ENCODE measurements at places on chromosomes 6 and 20. TPM values are rescaled to one million over a fixed set of nuclear protein-coding genes. Genes with fewer than 3 reads are reported as not detected.

DNA sequence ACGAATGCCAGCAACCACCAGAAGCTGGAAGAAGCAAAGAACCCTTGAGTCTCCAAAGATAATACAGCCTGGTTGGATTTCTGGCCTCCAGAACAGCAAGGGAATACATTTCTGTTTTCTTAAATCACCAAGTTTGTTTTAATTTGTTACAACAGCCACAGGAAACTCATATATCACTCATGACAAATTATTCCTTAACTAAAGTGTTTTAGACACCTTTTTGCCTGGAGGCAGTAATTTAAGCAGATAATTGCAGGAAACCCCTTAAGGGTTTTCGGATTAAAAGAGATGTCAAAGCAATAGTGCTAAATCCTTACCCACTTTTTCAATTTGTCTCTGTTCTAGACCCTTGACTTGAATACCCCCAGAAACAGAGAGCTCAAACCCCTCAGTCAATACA is 1050.0 kb downstream of the EPHA7 start:
- no peak for DNase-seq

DNA sequence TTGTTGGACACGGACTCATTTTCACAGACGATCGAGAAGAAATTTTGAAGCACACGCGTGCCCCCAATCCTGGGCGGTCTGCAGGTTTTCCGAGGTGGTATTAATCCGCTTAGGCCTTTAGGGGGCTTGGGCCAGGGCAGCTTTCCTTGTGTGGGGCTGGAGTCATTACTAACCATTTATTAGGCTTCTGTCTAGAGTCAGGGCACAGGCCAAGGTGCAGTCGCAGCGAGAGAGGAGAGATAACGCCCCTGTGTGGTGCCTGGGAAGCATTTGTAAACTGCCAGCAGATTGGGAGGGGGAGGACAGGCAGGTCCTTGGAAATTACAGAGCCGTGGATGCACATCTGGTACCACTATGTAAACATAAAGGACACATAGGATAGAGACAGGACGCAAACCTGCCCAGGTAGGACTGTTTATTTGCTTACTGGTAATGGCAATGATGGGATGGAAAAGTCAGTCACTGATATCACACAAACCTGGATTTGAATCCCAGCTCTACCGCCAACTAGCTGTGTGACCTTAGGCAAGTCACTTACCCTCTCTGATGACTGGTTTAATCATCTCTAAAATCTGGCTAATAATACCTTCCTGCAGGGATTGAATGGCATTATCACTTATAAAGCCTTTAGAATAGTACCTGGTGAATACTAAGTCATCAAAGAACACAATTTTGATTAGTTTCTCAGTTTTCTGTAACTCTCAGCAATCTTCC is 76.4 kb downstream of the TMEM242 start:
- DNase-seq = no peak

DNA sequence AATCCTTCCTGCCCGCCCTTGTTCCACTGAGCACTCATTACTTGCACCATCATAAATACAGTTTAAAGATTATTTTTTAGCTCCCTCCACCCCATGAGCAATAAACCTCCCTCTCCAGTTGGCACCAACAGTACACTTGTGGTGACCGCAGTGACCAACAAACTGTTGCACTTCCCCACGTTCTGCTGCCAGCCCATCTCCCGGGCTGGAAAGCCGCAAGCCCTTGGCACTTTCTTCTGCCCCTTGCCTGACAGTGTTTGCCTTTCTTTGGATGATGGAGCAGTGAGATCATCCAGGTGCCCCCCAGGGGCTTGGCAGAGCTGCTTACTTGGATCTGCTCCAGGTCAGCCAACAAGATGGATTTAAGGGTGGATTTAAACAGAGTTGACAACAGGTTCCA is 21.6 kb downstream of the KCNB1 start:
- no peak for DNase-seq

CGA gene
- total RNA-seq = not detected

DNA sequence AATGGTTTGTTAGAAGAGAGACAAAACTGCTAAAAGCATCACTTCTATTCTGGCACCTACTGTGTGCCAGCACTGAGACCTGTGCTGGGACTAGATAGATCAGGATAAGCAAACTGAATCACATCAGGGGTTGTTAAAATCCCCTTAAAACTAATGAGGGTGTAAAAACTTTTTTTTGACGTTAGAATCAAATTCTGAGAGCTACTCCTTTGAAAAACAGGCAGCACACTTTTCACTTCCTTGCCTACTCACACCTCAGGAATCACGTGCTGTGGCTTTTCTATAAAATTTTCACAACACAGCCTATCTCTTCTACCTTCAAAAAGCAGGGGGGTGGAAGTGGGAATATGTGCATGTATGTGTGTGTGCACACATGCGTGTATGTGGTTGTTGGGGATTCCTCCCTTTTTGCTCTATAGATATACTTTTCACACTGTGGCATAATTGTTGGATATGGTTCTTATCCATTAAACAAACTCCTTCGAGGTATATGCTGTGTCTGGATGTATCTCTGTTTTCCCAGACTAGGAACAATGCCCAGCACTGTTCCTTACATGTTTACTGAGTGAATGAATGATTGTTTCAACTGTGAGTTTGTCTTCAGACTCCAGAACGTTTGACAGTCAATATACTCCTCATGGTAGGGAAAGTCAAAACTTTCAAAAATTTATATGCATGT is 105.4 kb downstream of the FYN start:
- no peak for DNase-seq

- DNase-seq = no peak
Measured at GRCh38 chr6:131910219-131910589, 41.0 kb downstream of the CCN2 start.

- no peak for DNase-seq
Measured at GRCh38 chr20:63066506-63067265, 59.9 kb upstream of the BHLHE23 start.

- no peak for DNase-seq
Measured at GRCh38 chr6:50264995-50265571, 215.4 kb upstream of the DEFB112 start.

DNA sequence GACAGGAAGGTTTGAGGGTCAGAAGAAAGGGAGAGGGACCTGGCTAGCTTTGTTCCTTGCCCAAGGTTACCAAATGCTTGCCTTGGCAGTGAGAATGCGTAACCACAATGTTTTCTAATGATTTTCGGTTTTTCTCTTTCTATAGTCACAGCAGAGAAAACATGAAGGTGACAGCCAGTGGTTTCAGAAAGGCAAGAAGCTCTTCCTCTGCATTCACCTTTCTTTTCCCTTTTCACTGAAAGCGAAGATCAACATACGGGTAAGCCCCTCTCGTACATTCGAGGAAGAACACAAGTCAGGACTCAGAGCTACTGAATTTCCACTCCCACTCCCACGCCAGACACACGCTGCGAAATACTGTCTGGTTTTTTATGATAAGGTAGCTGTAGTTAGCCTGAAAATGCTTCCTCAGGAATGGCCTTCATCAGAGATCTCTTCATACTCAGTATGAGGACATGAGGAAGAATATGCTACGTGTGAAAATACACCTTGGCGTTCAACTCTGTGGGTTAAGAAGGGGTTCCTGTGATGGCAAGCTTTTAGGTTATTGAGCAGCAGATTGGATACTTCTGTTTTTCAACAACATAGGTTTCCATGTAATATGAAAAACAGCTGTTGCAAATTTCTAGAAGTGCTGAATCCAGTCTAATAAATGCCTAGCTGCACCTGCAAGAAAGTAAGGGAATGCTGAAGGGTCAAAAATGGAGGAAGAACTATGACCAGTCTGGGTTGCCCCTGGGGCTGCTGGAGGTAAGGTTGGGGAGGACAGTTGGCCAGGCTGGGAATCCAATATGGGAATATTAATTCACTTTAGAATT is 7.4 kb upstream of the CD83 start:
- DNase-seq = no peak

DNA sequence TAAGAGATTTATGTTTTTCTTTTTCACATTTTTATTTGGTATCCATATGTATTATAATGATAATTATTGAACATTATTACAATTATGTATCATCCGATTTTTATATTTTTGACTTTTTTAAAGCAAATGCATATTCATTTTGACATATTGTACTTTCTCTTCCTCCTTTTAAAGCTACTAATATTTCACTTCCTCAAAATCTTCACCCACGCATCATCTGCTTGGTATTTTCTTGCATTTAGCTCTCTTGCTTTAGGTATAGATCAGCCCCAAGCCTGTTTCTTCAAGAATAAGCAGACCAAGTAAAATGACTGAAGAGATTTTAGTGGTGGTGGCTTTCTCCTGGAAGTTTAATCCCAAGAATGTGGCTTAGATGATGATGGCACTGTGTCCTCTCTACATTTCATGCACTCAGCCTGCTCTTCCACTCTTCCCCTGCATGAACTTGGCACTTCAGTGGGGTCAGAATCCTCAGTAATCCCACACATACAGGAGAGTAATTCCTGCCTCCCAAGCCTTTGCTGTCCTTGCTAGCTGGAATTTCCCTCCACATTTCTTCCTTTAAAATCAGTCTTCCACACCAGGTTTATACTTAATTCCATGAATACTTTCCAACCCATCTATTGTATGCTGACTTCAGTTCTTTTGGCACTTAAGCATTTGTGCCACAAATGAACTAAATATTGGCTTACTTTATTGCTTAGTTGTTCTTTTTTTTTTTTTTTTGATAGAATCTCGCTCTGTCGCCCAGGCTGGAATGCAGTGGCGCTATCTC is 8.2 kb downstream of the NCOA7 start:
- DNase-seq = no peak

GRCh38 chr6:135323979-135324378 is 142.9 kb downstream of the MYB start:
- no peak for DNase-seq

DNA sequence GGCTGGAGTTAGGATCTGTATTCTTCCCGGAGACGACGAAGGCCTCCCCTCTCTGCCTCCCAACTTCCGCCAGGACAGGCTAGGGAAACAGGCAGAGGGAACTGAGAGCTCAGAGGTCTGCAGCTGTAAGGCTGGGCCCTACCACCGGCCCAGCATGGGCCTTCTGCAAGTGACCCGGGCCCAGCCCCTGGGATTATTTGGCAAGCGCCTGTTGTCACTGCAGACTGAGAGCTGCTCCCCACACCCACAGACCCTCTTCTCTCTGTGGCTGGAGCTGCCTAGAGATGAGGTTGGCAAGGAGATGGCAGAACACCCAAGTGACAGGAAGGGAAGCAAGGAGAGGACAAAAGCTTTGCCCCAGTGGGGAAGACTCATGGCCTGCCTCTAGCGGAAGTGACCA is 212.6 kb downstream of the ZDHHC14 start:
- no peak for DNase-seq

TP53TG5 gene
- total RNA-seq = 0.16 TPM

Data from activated naive CD4-positive, alpha-beta T cell treated with anti-CD3 and anti-CD28 coated beads, Interleukin-2, amount 50 U/mL, for 72 hours (primary cell).